ENCODE measurements at places on chromosomes 6 and 20.

- no peak for DNase-seq
Observed at GRCh38 chr6:73704260-73704659, 8.3 kb downstream of the CD109 start.

DNA sequence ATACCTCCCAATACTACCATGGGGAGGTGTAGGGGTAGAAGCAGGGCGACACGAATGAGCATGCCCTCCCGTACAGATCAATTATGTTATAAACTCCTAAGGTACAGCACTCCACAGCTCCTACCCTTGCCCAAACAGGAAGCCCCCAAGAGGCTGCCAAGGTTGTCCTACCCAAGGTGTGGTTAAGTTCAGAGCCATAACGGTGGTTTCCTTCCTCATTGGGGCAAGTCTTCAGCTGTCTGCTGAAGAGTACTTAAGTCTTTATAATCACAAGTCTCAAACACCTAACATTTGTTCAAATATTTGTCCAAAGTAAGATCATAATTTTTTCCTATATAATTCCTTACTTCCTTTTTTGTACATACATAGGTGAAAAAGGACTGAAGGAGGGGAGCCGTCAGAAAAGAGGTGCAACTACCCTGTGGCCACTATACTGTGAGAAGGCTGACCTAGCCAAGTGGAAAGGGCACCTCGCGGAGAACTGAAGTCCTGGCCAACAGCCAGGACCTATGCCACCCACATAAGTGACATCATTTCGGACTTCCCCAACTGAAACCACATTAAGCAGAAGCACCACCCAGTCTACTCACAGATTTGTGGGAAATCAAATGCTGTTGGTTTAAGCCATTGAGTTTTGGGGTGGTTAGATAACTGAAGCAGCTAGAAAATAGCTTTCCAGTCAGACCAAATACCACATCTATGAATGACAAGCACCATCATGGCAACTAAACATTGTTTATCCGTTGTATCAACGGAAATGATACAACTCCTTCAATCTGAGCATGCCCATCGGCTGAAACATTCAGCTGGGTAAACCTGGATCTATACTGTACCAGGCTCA is 2.9 kb upstream of the RAB22A start:
- DNase-seq: no peak

GRCh38 chr6:122347280-122347679 is 52.2 kb upstream of the HSF2 start:
- DNase-seq: no peak

DNA sequence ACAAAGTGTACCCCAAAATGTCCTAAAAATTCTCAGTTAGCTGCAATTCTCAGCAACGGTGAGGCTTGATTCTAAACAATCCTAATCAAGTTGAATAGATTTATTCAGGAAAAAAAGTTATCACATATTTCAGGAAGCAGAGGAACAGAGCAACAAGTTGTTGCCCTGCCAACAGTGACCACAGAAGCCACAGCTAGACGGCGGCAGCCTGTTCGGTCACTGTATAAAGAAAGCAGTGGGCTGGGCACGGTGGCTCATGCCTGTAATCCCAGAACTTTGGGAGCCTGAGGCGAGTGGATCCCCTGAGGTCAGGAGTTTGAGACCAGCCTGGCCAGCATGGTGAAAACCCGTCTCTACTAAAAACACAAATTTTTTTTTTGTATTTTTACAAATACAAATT is 171.2 kb upstream of the BMP5 start:
- no peak for DNase-seq

DNA sequence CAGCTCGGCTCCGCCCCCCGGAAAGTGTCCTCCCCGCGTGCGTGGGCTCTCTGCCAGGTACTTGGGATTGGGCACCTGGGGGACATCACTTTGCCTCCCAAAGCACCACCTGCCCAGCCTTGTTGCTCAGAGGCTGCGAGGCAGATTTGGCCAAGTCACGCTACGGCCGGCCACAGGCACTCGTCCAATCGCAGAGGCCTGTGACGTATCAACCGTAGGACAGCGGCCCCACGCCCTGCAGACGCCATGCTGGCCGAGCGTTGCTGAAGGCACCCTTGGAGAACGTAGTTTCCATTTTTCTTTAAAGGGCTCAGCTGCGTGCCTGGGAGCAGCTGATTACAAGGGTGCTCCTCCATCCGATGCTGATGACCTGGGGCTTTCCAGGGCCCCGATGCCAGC is 3.1 kb downstream of the NTSR1 start:
- no peak for DNase-seq

DNA sequence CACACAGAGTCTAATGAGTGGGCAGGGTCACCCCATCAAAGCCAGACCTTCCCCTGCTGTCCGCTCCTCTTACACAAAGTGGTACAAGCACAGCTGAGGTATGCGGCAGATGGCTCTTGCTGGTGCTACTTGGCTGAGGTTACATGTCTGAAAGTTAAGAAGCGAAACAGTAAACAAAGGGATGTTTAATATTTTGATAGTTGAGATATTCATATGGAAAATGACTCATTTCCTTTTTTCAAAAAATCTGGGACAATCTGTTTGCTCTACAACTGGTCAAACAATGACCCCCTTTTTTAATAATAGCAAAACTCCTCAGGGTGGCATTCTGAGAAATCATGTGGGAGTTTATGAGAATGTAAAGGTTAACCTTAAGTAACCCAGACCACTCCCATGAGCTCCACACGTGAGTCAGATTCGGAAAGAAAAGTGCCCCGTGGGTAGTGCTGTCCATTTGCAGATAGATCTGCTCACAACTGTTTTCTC is 245.3 kb downstream of the TBXT start:
- DNase-seq: no peak

- no peak for DNase-seq
Observed at GRCh38 chr20:16189371-16189770, 383.9 kb downstream of the KIF16B start.

DNA sequence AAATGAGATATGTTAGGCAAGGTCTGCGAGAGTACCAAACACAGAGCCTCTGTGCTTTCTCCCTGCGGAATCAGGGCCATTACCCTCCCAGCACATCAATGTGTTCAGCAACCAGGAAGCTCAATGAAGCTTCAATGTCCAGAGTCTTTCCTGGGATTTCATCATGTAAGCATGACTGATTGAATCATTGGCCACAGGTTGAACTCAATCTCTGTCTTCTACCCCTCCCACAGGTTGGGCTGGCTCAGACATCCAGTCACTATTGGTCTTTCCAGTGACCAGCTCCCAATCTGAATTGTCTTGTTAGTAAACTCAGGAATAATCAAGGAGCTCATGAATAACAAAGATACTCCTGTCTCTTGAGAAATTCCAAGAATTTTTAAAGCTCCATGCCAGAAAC is 2.7 kb upstream of the DTD1 start:
- DNase-seq: peak; percentile 31

DNA sequence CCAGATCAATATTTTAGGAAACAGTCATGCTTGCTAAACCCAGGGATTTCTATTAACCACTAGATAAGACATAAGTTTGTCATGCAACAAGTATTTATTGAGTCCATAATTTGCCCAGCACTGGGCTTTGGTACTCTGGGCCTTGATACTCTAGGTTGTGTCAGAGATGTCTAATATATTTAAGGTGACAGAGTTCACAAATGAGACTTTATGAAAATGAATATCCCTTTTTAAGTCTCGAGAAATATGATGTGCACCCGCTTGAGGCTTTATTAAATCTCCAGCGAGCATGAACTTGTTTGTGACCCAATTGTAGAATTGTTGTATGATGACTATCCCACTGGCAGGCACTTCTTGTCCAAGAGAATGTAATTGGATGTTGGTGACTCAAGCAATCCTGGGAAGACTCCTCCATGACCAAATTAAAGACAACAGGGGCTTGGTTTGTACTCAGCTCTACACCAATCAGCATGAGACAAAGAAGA is 109.2 kb downstream of the ESR1 start:
- no peak for DNase-seq

- DNase-seq: no peak
Observed at GRCh38 chr6:43843097-43843645, 73.2 kb downstream of the VEGFA start.

- DNase-seq: no peak
Observed at GRCh38 chr6:37926661-37927060, 107.1 kb downstream of the ZFAND3 start.

DNA sequence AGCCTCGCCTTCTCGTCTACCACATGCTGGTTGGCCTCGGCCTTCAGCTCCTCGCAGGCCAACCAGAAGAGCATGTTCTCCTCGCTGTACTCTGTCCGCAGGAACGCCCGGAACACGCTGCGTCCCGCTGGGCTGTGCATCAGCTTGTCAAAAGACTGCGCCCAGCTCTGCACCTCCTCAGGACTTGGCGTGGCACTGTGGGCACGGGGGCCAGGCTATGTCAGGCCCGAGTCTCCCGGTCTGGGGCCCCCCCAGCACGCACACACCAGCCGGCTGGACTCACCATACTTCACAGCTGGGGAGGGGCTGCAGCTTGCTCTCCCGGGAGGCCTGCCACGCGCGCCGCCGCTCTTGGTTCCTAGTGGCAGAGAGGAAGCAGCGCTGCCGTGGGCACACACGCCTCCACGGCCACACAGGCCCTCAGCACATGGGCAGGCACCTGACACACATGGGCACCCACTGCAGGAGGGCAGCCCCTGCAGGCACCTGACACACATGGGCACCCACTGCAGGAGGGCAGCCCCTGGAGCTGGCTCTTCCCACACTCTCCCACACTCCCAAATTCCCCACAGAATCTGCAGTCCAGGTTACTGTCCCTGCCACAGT is 5.0 kb downstream of the RGS19 start:
- DNase-seq: no peak

- DNase-seq: peak; percentile 63
Observed at GRCh38 chr6:36333931-36334725, 2.6 kb downstream of the BNIP5 start.

- no peak for DNase-seq
Observed at GRCh38 chr6:108207013-108207412, 41.2 kb downstream of the NR2E1 start.

DNA sequence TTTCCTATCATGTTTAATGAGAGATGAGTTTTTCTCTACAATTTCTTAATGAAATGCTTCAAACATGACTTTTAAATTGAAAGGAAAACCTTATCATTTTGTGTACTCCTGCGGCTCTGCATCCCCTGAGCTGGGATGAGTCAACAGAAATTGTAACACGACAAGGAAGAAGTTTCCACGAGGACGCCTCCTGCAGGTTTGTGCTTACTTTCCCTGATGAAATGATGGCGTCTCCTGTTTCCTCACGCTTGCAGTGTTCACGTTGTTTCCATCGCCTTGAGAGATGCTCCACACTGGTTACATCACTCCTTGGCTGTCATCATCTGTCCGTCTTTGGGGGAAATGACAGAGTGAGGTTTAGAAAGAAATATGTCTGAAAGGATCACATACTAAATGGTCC is 233.7 kb upstream of the ZFP64 start:
- DNase-seq: no peak

- no peak for DNase-seq
Observed at GRCh38 chr6:56532766-56533551, 109.7 kb downstream of the DST start.

- no peak for DNase-seq
Observed at GRCh38 chr6:6654599-6655575, 66.4 kb downstream of the LY86 start.
